ENCODE measurements at places on chromosomes 7 and 10.

GRCh38 chr10:6840201-6840691 is 260.2 kb upstream of the PRKCQ start:
- no peak for DNase-seq

GRCh38 chr7:4169455-4169854 is 512.6 kb upstream of the FOXK1 start:
- no peak for DNase-seq

DNA sequence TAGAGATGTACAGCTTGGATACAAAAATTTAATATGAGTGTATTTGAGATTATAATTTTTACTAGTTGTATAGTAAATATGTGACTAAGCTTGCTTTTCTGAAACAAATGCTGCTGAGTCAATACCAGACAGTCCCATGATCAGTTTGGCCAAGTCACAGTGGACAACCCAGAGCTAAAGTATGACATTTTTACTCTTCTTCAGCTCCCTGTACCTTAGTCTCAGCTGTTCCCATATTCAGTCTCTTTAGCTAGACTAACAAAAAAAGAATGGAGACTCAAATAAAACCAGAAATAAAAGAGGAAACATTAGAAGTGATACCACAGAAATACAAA is 189.3 kb downstream of the CTNNA3 start:
- no peak for DNase-seq

- no peak for DNase-seq
Observed at GRCh38 chr10:15058689-15059088, 14.9 kb downstream of the OLAH start.
